Body of pancreas (tissue), 4 donors: ENCODE measurements at places on chromosomes 6 and 20. TPM values are rescaled to one million over a fixed set of nuclear protein-coding genes. Genes with fewer than 3 reads are reported as not detected.

HRH3 gene
- 0.33 TPM for total RNA-seq

DZANK1 gene
- total RNA-seq: 1.6 TPM

CPNE5 gene
- total RNA-seq: not detected

RAET1E gene
- not detected for total RNA-seq

C6orf15 gene
- total RNA-seq: not detected

DDX43 gene
- 0.26 TPM for total RNA-seq

LIN28B gene
- not detected for total RNA-seq

GABRR1 gene
- not detected for total RNA-seq

SSTR4 gene
- total RNA-seq: not detected

PTCHD4 gene
- 0.26 TPM for total RNA-seq

XKR7 gene
- 0.33 TPM for total RNA-seq

HS3ST5 gene
- 0.26 TPM for total RNA-seq

EPHA7 gene
- 0.26 TPM for total RNA-seq

PROKR2 gene
- total RNA-seq: not detected

HLA-DPA1 gene
- 10.5 TPM for total RNA-seq

SAMD3 gene
- total RNA-seq: 0.52 TPM

TAAR8 gene
- not detected for total RNA-seq

IDH3B gene
- 65.4 TPM for total RNA-seq

UBD gene
- 9.9 TPM for total RNA-seq

TRIM10 gene
- total RNA-seq: not detected

OXT gene
- total RNA-seq: not detected

MAFB gene
- total RNA-seq: 21.1 TPM

SLC29A1 gene
- total RNA-seq: 44.8 TPM

BCAS4 gene
- total RNA-seq: under 0.01 TPM

TCP11 gene
- total RNA-seq: not detected

TMEM30A gene
- 20.8 TPM for total RNA-seq

ALDH8A1 gene
- 0.66 TPM for total RNA-seq

CCM2L gene
- 5.9 TPM for total RNA-seq

CTCFL gene
- total RNA-seq: not detected

SLC35D3 gene
- not detected for total RNA-seq

KCNK16 gene
- total RNA-seq: not detected

SLC22A7 gene
- total RNA-seq: not detected

CNKSR3 gene
- 9.3 TPM for total RNA-seq

WFDC12 gene
- total RNA-seq: not detected

TRERF1 gene
- 2.3 TPM for total RNA-seq

BMP2 gene
- 13.5 TPM for total RNA-seq

FERMT1 gene
- 5.7 TPM for total RNA-seq

APOBEC2 gene
- total RNA-seq: 2.3 TPM

DYNLT2 gene
- 1.3 TPM for total RNA-seq

TOMM6 gene
- total RNA-seq: 83.5 TPM

PRPH2 gene
- 4.3 TPM for total RNA-seq

CYP24A1 gene
- total RNA-seq: not detected

TCF15 gene
- total RNA-seq: not detected

GDAP1L1 gene
- not detected for total RNA-seq

TULP4 gene
- 92.3 TPM for total RNA-seq

PPIL6 gene
- not detected for total RNA-seq

HDGFL1 gene
- total RNA-seq: not detected

TOX2 gene
- 1.8 TPM for total RNA-seq

MYT1 gene
- total RNA-seq: 0.99 TPM

HCRTR2 gene
- not detected for total RNA-seq

HLA-DRA gene
- 129 TPM for total RNA-seq

CNBD2 gene
- 23.4 TPM for total RNA-seq

HSPA1A gene
- total RNA-seq: 92.1 TPM

ZNF311 gene
- not detected for total RNA-seq

NMBR gene
- not detected for total RNA-seq

SLC22A3 gene
- not detected for total RNA-seq

FOXA2 gene
- total RNA-seq: 42.5 TPM

LTA gene
- total RNA-seq: not detected

PRDM1 gene
- 2.6 TPM for total RNA-seq
